ENCODE measurements at places on chromosomes 1 and 21.

- DNase-seq, result peak; percentile 80
Observed at GRCh38 chr1:91830242-91831131, 55.5 kb downstream of the TGFBR3 start.

DNA sequence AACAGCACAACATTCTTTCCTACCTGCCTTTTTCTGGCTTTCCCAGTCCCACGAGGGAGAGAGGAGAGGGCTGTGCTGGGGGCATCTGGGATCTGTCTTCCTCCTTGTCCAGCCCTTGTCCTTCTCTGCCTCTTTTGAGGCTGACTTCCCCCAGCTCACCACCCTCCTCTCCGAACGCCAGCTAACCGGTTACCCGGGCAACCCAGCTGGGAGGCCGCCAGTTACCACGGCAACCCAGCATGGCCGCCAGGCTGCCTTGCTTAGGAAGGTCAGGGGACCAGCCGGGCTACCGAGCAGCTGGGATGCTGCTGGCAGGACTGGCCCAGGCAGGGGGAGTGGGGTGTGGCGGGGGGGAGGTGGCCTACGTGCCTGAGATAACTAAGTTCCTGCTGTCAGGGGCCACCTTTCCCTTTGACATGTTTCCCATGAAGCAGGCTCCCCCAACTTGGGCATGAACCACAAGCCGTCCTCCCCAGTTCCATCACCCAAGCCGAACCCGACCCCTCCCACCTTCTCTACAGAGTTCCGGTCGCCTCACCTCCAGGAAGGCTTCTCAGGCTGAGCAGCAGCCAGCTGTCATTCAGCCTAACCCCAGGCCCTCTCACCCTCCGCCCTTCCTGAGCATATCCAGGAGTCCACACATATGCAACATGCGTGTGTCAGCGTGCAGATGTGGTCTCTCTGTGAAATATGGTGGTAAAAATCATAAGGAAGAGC lies 8.7 kb downstream of the PLEKHA6 start:
- peak; percentile 90 for DNase-seq

- no peak for DNase-seq
Observed at GRCh38 chr1:32791881-32792280, 25.3 kb downstream of the YARS1 start.

GRCh38 chr1:90671251-90671650 lies 45.9 kb downstream of the BARHL2 start:
- no peak for DNase-seq

DNA sequence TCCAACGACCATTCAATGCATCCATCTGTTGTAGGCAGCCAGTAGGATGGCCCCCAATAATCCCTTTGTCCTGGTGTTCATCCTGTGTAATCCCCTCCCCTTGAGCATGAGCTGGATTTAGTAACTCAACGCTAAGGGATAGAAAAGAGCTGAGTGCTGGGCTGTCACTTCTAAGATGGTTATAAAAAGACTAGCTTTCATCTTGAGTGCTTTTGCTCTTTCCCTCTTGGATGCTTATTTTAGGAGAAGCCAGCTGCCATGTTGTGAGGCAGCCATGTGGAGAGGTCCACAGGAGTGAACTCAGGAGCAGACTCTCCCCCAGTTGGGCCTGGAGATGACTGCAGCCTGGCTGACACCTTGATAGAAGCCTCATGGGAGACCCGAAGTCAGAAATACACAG lies 401.5 kb downstream of the VAV3 start:
- no peak for DNase-seq

- DNase-seq, result peak; percentile 79
Observed at GRCh38 chr1:31937300-31938183, 626 bp downstream of the PTP4A2 start.

DNA sequence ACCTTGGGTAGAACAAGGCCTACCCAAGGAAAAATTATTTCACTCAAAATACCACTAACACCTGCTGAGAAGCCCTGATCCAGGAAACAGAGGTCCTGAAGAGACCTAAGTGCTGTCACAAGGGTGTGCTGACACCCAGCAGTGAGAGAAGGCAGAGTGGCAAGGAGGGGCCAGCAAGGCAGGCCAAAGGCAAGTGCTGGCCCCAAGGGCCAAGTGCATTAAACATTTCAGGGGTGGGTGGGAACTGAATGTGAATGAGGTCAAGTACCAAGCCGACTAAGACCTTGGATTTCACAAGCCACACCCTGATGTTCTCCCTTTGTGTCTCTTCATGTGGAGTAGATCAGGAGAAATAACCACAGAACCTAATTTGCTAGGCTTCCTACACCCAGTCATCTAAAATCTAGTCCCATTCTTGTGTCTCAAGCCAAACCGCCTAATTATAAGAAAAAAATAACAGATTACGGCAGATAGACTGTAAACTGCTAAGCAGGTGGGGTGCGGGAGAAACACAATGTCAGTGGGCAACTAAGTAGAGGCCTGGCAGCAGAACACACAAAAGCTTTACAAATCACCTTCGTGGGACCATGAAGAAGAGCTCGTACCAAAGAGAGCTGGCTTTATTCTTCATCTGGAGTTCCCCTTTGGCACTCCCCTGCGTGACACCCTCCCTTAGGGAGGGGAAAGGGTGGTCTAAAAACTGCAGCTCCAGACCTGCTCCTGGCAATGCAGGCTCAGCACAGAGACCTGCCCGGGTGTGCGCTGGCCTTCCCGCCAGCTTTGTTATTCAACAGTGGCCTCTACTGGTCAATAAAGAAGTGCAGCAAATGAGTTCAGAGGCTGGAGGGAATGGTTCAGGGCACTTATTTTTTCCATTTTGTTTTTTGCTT lies 8.7 kb downstream of the UBE2G2 start:
- no peak for DNase-seq

DNA sequence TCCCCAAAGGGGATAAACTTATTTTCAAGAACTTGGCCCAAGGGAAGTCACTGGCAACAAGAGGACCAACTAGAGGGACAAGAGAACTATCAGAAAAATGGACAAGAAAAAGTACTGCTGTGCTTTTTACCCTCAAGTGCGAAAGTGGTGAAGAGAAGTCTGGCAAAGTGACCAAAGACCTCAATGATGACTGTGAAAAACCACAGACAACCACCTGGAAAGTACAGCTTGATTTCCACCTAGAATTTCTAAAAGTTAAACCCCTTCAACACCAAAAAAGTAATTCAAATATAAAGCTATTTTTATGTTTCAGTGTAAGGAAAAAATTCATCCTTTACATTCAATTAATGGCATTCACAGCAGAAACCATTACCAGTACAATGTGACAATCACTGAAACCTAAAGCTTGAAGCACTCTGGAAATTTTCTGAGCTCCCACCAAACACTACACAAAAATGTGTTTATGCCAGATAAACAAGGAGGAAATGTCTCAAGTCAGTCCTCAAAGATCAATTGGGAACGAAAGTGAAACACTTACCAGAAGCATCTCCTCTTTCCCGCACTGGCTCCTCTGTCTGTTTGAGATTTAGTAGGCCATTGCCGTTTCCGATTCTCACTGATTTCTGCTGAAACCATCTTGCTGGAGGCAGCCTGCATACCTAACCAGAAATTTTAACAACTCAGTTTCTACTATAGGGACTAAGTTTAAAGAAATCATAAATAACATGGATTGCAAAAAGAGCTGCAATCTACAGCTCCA lies 8.3 kb downstream of the SDE2 start:
- no peak for DNase-seq

GRCh38 chr1:205542367-205542766 lies 37.9 kb downstream of the CDK18 start:
- DNase-seq, result no peak

GRCh38 chr21:43925609-43926008 lies 60.6 kb downstream of the AGPAT3 start:
- no peak for DNase-seq

GRCh38 chr21:29297483-29298347 lies 1.0 kb upstream of the BACH1 start:
- DNase-seq, result no peak

GRCh38 chr1:46580140-46580903 lies 23.7 kb downstream of the MKNK1 start:
- no peak for DNase-seq

GRCh38 chr1:116360429-116361173 lies 12.4 kb upstream of the ATP1A1 start:
- no peak for DNase-seq

- peak; percentile 40 for DNase-seq
Observed at GRCh38 chr1:229563241-229563640, 4.7 kb upstream of the ABCB10 start.

- DNase-seq, result no peak
Observed at GRCh38 chr1:197342044-197342565, 74.1 kb downstream of the CRB1 start.

DNA sequence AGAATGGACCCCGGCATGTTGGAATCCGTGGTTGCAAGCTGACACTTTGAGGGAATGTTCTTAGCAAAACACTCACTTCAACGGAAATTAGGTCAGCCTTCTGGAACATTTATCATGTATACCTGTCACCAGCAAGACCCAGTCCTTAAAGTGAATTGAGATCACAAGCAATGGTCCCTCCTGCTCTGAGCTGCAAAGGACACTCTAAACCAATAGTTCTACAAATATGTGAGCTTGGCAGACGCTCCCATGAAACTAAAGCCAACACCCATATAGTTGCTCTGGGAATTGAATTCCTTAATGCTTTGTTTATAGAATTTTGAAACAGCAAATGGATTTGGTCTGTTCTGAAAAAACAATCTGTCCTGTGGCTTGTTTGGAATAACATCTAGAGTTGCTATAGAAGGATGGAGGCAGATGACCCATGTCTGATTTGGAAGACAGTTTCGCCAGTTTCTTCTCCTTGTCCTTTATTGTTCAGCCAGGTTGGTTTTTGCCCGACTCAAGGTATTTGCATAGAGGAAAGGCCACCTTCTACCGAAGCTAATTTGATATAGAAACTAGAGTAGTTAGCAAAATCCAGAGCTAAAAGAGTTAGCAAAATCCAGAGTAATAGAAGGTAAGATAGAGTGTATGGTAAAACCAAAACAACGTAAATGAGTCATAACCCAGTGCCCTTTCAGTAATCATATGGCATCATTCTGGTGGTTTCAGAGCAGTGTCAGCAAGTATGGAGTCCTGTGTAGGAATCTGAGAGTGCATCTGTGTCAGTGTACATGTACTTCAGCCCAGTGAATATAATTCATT lies 236.2 kb downstream of the NFIA start:
- peak; percentile 58 for DNase-seq

DNA sequence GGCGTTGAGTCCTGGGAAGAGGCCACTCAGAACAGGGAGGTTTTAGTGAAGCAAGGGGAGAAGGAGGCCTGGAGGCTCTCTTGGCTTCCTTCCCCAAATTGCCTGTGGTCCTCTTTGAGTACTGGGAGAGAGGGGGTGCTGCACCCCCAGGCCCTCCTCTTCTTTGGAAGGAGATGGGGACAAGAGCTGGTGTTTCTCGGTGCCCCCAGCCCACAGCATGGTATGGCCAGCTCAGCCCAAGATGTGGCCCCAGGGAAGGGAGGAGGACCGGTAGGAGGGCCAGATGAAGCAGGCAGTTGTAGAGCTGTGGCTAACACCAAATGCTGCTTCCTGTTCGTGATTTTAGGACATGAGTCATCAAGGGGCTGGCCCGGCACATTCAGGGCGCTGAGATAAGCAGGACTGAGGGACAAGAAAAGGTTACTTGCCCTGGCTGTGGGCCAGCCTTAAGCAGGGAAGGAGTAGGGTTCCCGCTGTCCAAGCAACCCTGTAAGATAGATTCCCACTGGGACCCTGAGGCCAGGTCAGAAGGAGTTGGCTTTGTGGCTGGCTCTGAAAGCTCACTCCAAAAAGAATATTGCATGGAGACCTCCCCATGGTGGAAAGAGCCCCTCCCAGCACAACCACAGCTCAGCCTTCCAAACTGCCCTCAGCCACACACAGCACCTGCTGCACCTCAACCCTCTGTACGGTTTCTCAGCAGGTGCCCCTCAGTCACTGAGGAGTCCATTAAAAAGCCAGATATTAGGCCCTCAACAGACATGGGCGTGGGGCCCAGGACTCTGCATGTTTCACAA lies 4.9 kb upstream of the TNFRSF1B start:
- DNase-seq, result no peak

GRCh38 chr1:52399629-52400028 lies 4.6 kb downstream of the ORC1 start:
- DNase-seq, result no peak

- no peak for DNase-seq
Observed at GRCh38 chr21:15732290-15732995, 2.7 kb downstream of the USP25 start.

- DNase-seq, result peak; percentile 48
Observed at GRCh38 chr1:54220004-54220811, 20.2 kb downstream of the MRPL37 start.

GRCh38 chr21:42443181-42443785 lies 39.6 kb downstream of the UBASH3A start:
- no peak for DNase-seq

DNA sequence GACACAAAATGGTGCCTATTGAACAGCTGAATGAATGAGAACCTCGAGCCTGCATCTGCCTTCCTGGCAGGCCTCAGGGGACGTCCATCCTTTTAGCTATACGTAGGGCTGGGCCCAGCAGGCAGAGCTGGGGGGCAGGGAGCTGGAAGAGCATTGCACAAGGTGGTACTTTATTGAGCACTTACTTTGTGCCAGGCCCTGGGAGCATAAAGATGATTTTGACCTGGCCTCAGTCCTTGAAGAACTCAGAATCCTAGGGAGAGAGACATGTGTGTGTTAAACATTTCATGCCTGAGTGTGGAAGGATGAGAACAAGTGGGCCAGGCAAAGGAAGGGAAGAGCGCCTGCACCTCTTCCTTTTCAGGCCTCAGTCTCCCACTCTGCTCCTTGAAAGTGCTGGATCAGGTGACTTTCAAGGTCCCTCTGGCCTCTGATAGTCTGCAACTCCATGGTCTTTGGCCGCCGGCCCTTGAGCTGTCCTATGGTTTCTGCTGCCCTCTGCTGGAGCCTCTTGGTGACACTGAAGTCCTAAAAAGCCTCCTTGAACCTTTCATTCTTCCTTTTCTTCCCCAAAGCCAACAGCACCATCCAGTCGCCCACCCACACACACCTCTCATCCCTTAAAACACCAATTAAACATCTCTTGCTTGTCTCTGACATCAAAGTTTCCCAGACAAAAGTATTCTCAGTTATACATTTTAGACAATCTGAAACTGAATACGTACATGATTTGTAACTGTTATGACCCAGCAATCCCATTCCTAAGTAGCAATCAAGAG lies 3.5 kb upstream of the PEAR1 start:
- DNase-seq, result peak; percentile 82

GRCh38 chr1:7454895-7455784 lies 316.0 kb upstream of the VAMP3 start:
- no peak for DNase-seq

DNA sequence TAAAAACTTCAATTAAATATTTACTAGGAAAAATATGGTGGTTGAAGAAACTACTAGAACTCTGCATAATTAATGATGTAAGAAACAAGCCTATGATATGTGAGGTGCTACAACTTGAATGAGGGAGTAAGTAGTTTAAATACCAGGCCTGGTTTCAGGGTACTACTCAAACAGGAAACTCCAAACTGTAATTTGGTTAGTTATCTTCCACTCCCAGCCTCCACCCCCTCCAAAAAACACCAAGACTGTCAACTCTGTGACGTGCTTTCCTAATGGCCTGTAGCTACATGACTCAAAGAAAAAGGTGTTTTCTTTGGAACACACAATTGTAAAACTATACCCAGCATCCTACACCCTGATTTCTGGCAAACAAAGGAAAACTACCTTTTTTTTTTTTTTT lies 55.9 kb upstream of the RCC1 start:
- DNase-seq, result no peak

- DNase-seq, result no peak
Observed at GRCh38 chr1:223831755-223832636, 13.8 kb downstream of the TP53BP2 start.

GRCh38 chr21:41055266-41055665 lies 112.7 kb upstream of the BACE2 start:
- no peak for DNase-seq

Data from kidney (tissue), 22 donors.